ENCODE measurements at places on chromosomes 5 and 9. TPM values are rescaled to one million over a fixed set of nuclear protein-coding genes. Genes with fewer than 3 reads are reported as not detected.

LPAR1 gene
- total RNA-seq, result 3.7 TPM

DNA sequence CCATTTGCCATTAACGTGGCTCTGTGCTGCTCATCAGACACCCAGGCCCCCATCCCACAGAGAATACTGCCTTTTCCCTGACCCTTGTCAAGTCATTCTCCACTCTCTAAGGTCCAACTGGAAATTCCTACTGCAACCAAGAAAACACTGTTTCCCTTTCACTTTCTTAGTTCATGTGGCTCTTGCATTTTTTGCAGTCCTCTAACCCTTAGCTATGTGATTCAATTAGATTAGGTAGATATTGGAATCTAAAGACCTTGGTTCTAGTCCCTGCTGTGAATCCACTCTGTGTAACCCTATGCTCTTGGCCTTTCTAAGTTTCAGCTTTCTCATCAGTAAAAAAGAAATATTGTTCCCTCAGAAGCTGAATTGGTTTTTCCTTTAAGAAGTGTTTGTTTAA is 649.4 kb downstream of the CCDC171 start:
- no peak for DNase-seq

- no peak for DNase-seq
Measured at GRCh38 chr5:165028356-165028755, 1522.9 kb downstream of the MAT2B start.

LCN9 gene
- not detected for total RNA-seq

CHSY3 gene
- total RNA-seq, result 2.4 TPM

GRCh38 chr9:100759215-100759614 is 181.3 kb downstream of the CAVIN4 start:
- DNase-seq, result no peak

BRINP1 gene
- not detected for total RNA-seq

DNA sequence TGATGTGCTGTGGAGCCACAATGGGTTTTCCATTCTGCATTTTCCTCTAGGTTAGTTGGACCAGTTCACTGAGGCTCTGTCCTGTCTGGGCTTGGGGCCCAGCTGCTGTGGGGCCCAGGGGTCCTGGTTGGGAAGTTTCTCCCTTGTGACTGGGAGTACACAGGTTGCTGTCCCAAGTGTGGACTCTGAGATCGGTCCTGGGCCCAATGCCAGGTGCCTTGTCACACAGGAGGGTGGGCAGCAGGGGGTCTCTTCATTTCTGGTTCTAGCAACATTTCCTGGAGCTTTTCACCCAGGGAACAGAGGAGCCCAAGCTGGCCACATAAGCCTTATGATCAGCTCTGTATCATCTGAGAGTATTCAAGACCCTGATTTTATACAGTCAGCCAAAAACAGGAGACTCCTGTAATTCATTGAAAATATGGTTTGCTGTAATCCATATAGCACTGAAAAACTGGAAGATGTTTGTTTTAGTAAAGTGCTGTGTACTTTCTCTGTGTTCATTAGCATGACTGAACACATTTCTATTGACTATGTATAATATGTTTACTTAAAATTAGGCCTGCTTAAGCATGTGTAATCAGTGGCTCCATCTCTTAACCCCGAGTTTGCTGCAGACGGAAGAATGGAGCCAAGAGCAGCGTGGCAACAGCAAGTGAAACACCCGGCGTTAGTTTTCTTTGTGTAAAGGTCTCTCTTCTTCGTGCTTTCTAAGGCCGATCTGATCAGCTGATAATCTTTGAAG is 62.5 kb downstream of the MVB12B start:
- no peak for DNase-seq

- no peak for DNase-seq
Measured at GRCh38 chr5:177232358-177232757, 71.2 kb downstream of the RAB24 start.

GRCh38 chr5:159452480-159453167 is 122.3 kb upstream of the IL12B start:
- DNase-seq, result no peak

SPATA31C1 gene
- not detected for total RNA-seq

- DNase-seq, result no peak
Measured at GRCh38 chr9:129597355-129598088, 23.4 kb downstream of the C9orf50 start.

IRX2 gene
- not detected for total RNA-seq

NPR3 gene
- total RNA-seq, result 0.07 TPM

DNA sequence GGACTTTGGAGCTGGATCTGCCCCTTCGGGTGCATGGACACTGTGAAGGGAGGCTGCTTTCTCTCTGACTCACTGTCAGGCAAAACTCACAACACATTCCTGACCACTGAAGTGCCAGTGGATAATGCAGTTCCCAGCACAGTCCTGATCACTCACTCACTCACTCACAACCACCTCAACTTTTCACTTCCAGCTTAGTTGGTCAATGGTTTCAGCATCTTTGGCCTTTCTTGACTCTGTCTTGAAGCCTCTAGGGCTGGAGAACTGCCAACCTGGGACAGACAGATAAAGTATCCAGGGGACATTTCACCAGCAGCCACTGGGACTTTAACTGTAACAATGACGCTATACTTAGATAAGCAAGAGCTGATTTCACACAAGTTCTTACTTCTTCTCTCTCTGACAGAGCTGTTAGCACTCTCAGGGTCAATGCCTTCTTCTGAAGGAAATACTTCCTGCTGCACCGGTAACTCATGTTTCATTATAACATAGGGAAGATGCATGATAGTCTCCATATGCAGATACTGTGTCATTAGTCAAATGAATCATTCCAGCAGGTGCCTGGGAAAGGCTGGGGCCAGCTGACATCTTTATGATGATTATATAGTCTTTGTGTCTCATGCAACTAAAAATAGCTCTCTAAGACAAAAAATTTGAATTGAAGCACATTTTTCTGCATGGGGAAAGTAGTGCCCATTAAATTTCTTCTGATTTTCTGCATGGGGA is 499.0 kb downstream of the SEMA5A start:
- peak; percentile 98 for DNase-seq

WNT8A gene
- not detected for total RNA-seq

DNA sequence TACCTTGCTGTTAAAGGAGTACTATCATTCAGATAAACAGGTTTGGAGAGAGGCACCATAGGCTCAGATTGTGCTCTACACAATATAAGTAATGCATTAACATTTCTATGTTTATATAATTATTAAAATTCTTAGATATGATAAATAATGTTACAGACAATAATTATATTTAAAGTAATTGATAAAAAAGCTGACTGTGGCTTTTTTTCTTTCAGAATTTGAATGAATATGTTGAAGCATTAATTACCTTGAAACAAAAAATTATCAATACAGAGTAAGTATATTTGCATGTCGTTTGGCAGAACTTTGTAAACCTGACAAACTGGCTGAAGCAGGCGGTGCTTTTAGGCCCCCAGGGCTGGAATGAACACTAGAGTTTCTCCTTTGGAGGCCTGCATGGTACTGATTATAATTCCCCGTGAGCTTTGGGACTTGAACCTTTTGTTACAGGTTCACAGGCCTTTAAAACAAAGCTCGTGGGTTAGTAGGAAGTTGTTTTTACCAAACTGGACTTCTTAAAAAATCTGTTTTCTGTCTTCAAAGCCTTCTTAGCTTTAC is 13.8 kb downstream of the ICE1 start:
- no peak for DNase-seq

DNA sequence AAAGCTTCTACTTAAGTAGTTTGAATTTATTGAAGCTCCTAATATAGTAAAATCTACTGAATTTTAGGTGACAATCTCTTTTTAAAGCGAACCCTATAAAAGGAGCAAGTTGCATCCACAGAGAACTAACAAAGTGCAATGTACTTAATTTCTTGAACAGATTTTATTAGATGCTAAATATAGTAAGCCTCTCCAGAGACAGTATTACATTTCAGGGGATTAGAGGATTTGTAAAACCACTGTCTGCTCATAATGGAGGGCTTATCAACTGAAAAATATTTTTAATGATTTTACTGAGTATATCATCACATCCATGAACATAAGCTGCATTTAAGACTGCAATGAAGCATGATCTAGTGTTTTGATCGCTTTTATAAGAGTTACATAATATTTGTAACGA is 230.0 kb upstream of the EFNA5 start:
- no peak for DNase-seq

Data from A172 (cell line).